ENCODE measurements at places on chromosomes 1 and 21. TPM values are rescaled to one million over a fixed set of nuclear protein-coding genes. Genes with fewer than 3 reads are reported as not detected.

Gene S100A8
- total RNA-seq: not detected

Gene SLC30A7
- 35.1 TPM for total RNA-seq

Gene MAP3K21
- 1.7 TPM for total RNA-seq

Gene PPIAL4G
- not detected for total RNA-seq

Gene LRP8
- 58.2 TPM for total RNA-seq

Gene EVA1B
- 252 TPM for total RNA-seq

Gene PRDM16
- 0.66 TPM for total RNA-seq

Gene C1orf185
- not detected for total RNA-seq

Gene FCRLB
- total RNA-seq: 16.6 TPM

Gene GPA33
- total RNA-seq: not detected

Gene FPGT
- 15.8 TPM for total RNA-seq

Gene GGPS1
- 26.4 TPM for total RNA-seq

Gene CFHR1
- 0.25 TPM for total RNA-seq

Gene NEK2
- total RNA-seq: 17.9 TPM

Gene LCE3E
- total RNA-seq: not detected

Gene INKA2
- 0.87 TPM for total RNA-seq

Gene NHLH1
- total RNA-seq: not detected

Gene KCNE1
- total RNA-seq: 0.12 TPM

Gene KRTAP13-2
- total RNA-seq: not detected

Gene ASCL5
- not detected for total RNA-seq
